Neuronal stem cell (in vitro differentiated cells): ENCODE measurements at places on chromosomes 6 and 20.
A peak's percentile ranks its signal among the peaks of the same experiment; 100 is the strongest.

GRCh38 chr6:146388736-146389364 is 154.8 kb upstream of the RAB32 start:
- DNase-seq, result peak; percentile 73

DNA sequence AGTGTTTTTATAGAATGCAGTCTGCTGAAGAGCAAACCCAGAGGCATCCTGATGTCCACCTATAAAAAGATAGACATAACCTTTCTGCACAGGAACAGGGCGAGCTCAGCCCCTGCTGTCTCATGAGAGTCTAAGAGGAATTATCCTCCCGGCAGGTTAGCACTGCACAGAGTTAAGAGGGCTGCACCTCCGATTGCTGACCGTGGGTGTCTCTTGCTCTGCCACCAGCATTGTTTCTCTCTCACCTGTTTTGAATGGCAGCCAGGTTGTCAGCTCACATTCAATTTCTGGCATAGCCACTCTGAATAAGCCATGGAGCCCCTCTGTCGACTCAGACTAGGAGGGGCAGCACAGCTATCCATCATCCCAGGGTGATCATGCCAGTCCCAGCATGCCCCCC is 211.2 kb downstream of the PHACTR1 start:
- no peak for DNase-seq

DNA sequence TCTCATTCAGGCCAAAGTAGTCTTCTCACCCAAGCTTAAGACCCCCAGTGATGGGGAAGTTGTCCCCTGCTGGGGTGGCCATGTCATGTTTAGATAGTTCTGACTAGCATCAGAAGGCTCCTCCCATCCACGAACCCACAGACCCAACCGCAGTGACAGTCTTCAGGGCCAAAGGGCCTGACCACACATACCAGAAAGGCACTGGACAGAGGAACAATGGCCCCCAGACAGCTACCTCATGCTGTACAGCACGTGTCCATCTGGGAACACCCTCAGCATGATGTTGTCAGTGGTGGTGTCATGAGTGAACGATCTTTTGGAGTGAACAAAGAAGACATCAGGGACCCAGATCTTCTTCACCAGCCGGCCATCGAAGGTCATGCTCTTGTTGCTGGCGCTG is 46.3 kb downstream of the GABRR2 start:
- no peak for DNase-seq

DNA sequence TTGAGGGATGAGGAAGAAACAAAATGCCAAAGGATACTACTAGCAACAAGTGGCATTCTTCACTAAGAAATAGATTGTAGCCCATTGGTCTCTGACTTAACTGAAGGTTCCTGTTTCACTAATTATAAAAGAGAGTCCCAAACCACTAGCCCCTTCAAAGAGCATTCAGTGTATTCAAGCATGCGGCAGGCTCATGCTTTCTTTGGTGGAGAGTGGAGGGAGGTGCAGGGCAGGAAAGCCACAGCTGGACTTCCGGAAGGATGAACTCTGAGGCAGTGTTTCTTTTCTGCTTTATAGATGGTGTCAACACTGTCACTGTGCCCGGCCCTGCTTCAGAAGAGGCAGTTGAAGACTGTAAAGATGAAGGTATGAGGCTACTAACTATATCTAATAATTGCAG is 636.1 kb downstream of the KIF16B start:
- peak; percentile 23 for DNase-seq

DNA sequence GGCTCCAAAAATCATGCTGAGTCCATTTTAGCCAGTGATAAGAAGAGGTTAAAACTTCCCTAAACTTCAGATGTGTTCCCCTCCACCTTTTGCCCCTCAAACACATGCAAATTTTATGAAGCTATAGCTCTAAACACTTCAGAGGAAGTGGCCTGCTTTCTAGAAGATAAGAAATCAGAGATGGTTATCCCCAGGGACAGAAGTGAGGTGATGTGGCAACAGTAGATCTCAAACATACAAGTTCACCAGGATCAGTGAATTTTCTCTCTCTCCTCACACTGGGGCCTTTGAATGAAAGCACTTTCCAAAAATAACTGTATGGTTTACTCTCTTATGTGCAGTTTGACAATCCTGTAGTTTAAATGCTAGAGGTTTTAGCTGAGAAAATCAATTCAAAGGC is 332.0 kb downstream of the BTBD9 start:
- no peak for DNase-seq

- no peak for DNase-seq
These were observed 205.3 kb downstream of the TENT5A start for GRCh38 chr6:81547149-81547548.
